Astrocyte (in vitro differentiated cells and primary cell): ENCODE measurements at places on chromosomes 1 and 21. TPM values are rescaled to one million over a fixed set of nuclear protein-coding genes. Genes with fewer than 3 reads are reported as not detected.
A peak's percentile ranks its signal among the peaks of the same experiment; 100 is the strongest.

PDC gene
- not detected in 2 replicates for total RNA-seq

DNA sequence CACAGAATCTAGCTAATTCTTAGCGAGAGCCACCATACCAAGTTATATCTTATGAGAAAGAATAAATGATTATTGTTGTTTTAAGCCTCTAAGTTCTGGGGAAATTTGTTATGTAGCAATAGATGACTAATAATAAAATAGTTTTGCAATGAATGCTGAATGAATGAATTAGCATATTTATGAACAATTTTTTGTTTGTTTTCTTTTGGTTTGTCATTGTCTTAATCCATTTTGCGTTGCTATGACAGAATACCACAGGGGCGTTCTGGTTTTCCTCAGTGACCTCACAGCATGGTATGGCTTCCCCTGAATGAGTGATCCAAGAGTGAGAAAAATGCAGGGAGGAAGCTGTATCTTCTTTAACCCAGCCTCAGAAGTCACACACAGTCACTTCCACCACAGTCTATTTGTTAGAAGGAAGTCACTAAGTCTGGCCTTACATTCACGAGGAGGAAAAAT lies 53.8 kb upstream of the HPDL start:
- DNase-seq, result peak; percentile 67

- DNase-seq, result peak; percentile 72
Measured at GRCh38 chr1:245475126-245475525, 320.3 kb downstream of the KIF26B start.

GRCh38 chr1:234413990-234414389 lies 40.7 kb downstream of the COA6 start:
- no peak for DNase-seq

PDZK1IP1 gene
- 0.34 TPM in 1 of 2 replicates, not detected in the other for total RNA-seq

GRCh38 chr1:36722871-36723270 lies 240.2 kb upstream of the CSF3R start:
- DNase-seq, result no peak

GRCh38 chr21:30733026-30733425 lies 14.0 kb downstream of the KRTAP21-2 start:
- DNase-seq, result no peak

DNA sequence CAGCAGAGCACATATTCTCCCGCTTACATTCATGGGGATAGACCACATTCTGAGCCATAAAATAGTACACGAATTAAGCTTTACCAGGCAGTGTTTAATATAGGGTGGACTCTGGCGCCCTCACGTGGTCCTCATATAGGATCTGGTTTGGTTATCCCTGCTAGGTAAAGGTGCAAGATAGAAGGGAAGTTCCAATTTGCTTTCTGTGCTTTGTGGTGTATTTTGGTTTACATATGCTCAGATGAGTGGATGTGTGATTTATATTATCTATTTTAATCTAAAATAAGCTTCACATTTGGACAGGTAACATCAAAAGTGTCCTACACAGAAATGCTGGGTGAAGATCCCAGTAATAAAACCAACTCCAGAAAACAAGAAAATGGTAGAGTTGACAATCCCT lies 3.6 kb downstream of the CR1 start:
- DNase-seq, result peak; percentile 20

GRCh38 chr21:42061195-42061985 lies 9.7 kb upstream of the UMODL1 start:
- DNase-seq, result no peak

DNA sequence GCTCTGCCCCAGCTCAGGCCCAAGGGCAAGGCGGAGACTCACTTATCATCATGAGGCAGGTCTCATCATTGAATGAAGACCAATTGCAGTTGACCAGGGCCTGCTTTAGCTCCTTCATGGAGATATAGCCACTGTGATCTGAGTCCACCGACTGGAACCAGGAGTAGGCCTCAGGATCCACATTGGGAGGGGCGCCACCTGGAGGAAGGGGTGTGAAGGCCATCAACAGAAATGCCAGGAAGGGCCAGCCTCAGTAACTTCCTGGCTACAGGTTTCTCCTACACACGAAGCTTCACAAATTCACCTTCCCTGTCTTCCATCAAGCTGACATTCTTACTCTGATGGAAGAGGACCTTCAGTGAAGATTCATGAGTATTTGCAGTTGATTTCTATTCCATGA lies 11.6 kb downstream of the PEF1 start:
- no peak for DNase-seq

GRCh38 chr1:98323906-98324358 lies 337.6 kb upstream of the SNX7 start:
- DNase-seq, result peak; percentile 99

- peak; percentile 47 for DNase-seq
Measured at GRCh38 chr1:54542962-54543539, 5.0 kb upstream of the ACOT11 start.

DNA sequence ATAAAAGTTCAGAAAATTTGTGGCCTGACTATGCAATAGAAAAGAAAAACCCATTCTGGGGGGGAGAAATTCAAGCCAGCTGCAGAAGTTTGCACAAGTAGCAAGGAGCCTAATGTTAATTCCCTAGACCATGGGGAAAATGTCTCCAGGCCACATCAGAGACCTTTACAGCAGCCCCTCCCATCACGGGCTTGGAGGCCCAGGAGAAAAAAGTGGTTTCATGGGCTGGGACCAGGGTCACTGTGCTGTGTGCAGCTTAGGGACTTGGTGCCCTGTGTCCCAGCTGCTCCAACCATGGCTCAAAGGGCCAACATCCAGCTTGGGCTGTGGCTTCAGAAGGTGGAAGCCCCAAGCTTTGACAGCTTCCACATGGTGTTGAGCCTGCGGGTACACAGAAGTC lies 42.0 kb downstream of the IL23R start:
- no peak for DNase-seq

GRCh38 chr1:70103770-70104169 lies 101.6 kb downstream of the LRRC40 start:
- no peak for DNase-seq

- DNase-seq, result no peak
Measured at GRCh38 chr1:219858980-219859379, 69.4 kb downstream of the SLC30A10 start.

PLA2G2F gene
- 0.23 TPM in 1 of 2 replicates, not detected in the other for total RNA-seq

DNA sequence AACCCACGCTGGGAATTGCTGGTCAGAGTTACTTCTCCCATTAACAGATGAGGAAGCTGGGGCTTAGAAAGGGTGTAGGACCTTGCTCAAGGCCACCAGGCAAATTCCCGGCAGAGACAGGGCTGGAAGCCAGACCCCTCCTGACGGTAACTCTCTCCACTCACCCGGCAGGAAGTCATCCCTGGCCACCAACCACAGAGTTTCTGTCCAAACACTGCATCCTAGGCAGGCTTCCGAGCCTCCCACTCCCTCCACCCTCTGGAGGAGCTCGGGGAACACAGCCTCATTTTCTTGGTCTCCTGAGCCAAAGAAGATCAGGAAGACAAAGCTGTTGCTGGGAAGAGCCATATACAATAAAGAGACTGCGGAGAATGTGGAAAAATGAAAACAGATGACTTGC lies 25.0 kb upstream of the ZNF436 start:
- peak; percentile 90 for DNase-seq

GRCh38 chr1:62941780-62942179 lies 157.8 kb downstream of the ATG4C start:
- DNase-seq, result no peak

C4BPB gene
- 0.25 and 0.36 TPM in 2 replicates for total RNA-seq
